Activated CD8-positive, alpha-beta T cell treated with anti-CD3 and anti-CD28 coated beads, Interleukin-2, amount 10 ng/mL, durations not matched to agents 7 days and 5 days (primary cell): ENCODE measurements at places on chromosomes 13 and 19. TPM values are rescaled to one million over a fixed set of nuclear protein-coding genes. Genes with fewer than 3 reads are reported as not detected.
A peak's percentile ranks its signal among the peaks of the same experiment; 100 is the strongest.

Gene TEAD2
- not detected for total RNA-seq

Gene ELSPBP1
- not detected for total RNA-seq

Gene RINL
- total RNA-seq = 63.5 TPM

Gene FBXO46
- 33.9 TPM for total RNA-seq

Gene CYP2F1
- total RNA-seq = not detected

DNA sequence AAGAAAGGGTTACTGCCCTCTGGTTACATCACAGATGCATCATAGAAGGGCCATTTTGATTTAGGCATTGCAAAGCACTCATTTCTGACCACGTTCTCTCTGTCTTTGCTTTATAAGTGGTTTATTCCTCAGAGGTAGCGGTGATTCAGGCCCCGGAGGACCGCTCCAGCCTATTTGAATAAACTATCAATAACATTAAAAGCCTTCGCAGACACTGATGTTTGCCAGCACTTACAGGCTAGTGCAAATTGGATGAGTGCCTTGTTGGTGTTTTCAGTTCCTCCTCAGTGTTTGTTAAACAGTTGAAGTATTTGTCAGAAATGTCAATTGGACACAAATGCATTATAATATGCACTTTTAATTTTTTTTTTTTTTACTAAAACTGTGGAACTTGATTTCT lies 120.2 kb downstream of the RXFP2 start:
- H3K4me3 ChIP-seq = no peak overlapping the region
- H3K4me1 ChIP-seq = no peaks in the 10 kb centered on the region
- no peak overlapping the region for H3K27ac ChIP-seq
- no peaks in the 10 kb centered on the region for H3K36me3 ChIP-seq
- DNase-seq = no peak

- no peaks in the 10 kb centered on the region for H3K36me3 ChIP-seq
- no peaks in the 10 kb centered on the region for H3K27me3 ChIP-seq
- H3K4me1 ChIP-seq = no peaks in the 10 kb centered on the region
- DNase-seq = no peak
These were observed 502.7 kb downstream of the UQCRFS1 start for GRCh38 chr19:28710278-28710677.

- no peaks in the 10 kb centered on the region for H3K4me1 ChIP-seq
- H3K4me3 ChIP-seq = no peak overlapping the region
- H3K36me3 ChIP-seq = no peaks in the 10 kb centered on the region
- H3K27me3 ChIP-seq = peaks cover 3% of the 10 kb centered on the region
- no peak overlapping the region for H3K27ac ChIP-seq
These were observed 76.6 kb upstream of the SIAH3 start for GRCh38 chr13:45928176-45928575.

GRCh38 chr19:48970923-48971395 lies 5.8 kb downstream of the FTL start:
- no peaks in the 10 kb centered on the region for H3K27me3 ChIP-seq
- peaks cover 31% of the 10 kb centered on the region for H3K4me1 ChIP-seq
- no peak overlapping the region for H3K4me3 ChIP-seq
- peaks cover 46% of the 10 kb centered on the region for H3K36me3 ChIP-seq
- peak; percentile 89 for DNase-seq
- H3K27ac ChIP-seq = no peak overlapping the region

- H3K27ac ChIP-seq = no peak overlapping the region
- H3K4me1 ChIP-seq = peaks cover 16% of the 10 kb centered on the region
- no peak overlapping the region for H3K4me3 ChIP-seq
- H3K27me3 ChIP-seq = peaks cover 37% of the 10 kb centered on the region
- H3K36me3 ChIP-seq = no peaks in the 10 kb centered on the region
These were observed 420 bp downstream of the DMKN start for GRCh38 chr19:35512831-35513627.

DNA sequence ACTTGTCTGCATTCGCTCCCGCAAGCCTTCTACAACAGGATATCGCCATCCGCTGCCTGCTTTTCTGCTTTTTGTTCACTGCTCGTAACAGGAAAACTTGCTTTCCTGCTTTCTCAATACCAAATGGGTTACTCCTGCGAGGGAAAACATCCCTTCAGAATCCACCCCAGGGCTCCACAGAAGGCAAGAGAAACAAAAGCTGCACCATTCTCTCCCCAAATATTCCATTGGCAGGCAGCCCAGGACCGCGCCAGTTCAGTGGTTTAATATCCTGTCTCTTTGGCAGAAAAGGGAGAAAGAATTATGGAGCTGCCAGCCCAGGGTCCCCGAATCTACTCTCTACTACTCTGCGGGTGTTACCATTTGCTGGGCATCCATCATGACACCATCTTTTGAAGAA lies 84.7 kb upstream of the DOCK9 start:
- H3K27me3 ChIP-seq = no peaks in the 10 kb centered on the region
- no peak overlapping the region for H3K4me3 ChIP-seq
- peaks cover 60% of the 10 kb centered on the region for H3K4me1 ChIP-seq
- H3K36me3 ChIP-seq = peaks cover 40% of the 10 kb centered on the region
- DNase-seq = no peak
